GM23338 (cell line): ENCODE measurements at places on chromosomes 12 and 14. TPM values are rescaled to one million over a fixed set of nuclear protein-coding genes. Genes with fewer than 3 reads are reported as not detected.

DNA sequence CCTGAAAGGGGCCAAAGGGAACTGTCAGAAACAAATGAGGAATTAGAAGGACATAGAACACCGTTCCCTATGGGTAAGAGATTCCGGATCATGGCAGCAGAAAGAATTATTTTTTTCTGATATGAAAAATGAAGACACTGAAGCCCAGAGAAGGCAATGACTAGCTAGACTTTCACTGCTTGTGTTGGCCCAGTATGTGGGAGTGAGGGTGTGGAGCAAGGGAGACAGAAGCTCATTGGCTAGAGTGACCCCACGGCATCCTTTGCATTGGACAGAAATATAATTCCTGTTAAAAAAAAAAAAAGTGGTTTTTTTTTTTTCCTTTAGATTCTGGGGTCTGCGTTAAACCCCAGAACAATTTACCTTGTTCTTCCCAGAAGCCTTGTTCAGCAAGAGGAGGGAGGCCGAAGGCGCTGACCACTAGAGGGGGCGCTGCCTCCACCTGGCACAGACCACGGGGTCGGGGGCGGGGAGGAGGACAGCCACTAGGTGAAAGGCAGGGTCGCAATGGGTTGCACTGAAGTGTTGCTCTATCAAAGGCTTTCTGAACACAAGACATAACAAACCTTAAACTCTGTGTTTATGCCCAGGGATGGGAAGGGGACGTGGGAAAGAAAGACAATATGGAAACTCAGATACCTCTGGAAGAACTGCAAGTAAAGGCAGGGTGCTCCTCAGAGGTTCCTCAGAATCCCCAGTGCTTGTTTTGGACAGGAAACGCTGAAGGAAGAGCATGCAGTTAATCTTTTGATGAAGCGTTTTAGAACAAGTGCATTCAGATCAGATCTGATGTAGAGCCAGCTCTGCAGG is 156.8 kb downstream of the KCNA5 start:
- DNase-seq: peak; percentile 89
- no peaks in the 10 kb centered on the region for H3K36me3 ChIP-seq
- no peak overlapping the region for H3K27ac ChIP-seq

DNA sequence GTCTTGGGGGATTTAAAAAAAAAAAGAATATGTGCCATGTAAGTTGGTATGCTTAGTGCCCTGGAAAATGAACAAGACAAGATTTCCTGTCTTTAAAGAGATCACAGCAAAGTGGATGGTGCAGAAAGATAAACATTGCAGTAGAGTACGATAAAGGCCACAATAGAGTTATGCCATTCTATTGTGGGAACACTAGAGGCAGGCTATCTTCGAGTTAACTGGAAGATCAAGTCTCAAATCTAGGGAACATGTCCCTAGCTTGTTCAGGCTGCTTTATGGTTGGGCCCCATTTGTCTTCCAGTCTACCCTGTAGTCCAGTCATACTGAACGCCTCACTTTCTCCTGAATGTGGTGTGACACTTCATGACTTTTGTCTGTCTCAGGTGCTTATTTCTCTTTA is 18.7 kb upstream of the CCT2 start:
- no peak overlapping the region for H3K4me3 ChIP-seq
- no peak overlapping the region for H3K27ac ChIP-seq
- no peaks in the 10 kb centered on the region for H3K4me1 ChIP-seq

GRCh38 chr12:78641837-78642423 is 222.6 kb upstream of the SYT1 start:
- peak; percentile 19 for DNase-seq
- peaks cover 19% of the 10 kb centered on the region for H3K27me3 ChIP-seq
- no peaks in the 10 kb centered on the region for H3K36me3 ChIP-seq
- H3K4me1 ChIP-seq: no peaks in the 10 kb centered on the region
- H3K4me3 ChIP-seq: no peak overlapping the region
- no peak overlapping the region for H3K27ac ChIP-seq

DNA sequence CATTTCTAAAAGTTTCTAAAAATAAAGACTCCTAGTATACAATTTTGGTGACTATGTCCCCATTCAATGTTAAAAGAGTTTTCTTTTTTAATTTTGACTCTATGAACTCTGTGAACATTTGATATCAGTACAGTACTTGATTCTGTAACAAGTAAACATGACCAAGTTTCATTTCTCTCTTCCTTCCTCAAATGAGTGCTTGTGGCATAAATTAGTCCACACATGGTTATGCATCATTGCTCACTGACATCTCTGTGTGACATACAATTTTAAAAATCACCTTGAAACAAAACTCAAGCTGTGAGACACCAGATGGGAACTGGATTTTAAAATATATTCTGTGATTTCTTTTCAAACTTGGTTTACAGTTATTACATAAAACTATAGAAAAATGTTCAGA is 253.9 kb upstream of the MDGA2 start:
- H3K27me3 ChIP-seq: no peaks in the 10 kb centered on the region
- H3K36me3 ChIP-seq: no peaks in the 10 kb centered on the region
- H3K27ac ChIP-seq: no peak overlapping the region
- DNase-seq: no peak
- no peak overlapping the region for H3K4me3 ChIP-seq

- peaks cover 19% of the 10 kb centered on the region for H3K36me3 ChIP-seq
- H3K27ac ChIP-seq: no peak overlapping the region
- H3K4me1 ChIP-seq: 0 out of 2 replicates have a peak, but pooled peaks cover 3% of the 10 kb centered on the region
- 0 out of 2 replicates have a peak, but pooled peaks cover under 1% of the 10 kb centered on the region for H3K27me3 ChIP-seq
Measured at GRCh38 chr12:123395236-123395635, 11.3 kb downstream of the KMT5A start.

DNA sequence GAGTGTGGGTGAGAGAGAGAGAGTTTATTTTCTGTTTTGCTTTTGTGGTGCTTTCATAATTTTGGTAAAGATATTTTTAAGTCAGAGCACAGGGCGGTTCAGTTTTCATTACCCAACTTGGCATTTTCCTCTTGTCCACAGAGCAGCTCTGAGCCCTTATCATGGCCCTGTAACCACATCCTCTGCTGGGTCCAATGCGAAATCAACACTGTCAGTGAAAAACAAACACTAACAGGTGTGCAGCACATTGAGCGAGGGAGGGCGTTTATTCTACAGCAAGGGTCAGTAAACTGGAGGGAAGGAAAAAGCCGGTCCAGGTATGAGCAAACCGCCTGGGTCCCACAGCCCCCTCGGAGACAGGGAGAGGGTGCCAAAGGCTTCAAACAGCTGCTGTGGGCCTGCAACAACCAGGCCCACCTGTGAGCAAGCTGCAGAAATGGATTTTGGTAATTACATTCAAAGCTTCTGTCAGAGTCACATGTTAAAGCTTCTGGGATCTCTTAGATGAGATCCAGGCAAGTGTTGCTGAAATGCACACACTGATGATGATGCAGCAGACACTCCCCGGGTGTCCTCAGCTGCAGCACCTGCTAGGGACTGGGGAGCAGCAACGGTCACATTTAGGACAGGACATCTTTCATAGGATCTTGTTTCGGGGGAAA is 132.7 kb upstream of the DYRK2 start:
- no peak overlapping the region for H3K4me3 ChIP-seq
- H3K4me1 ChIP-seq: peaks cover 14% of the 10 kb centered on the region
- no peaks in the 10 kb centered on the region for H3K36me3 ChIP-seq
- no peak for DNase-seq
- H3K27me3 ChIP-seq: no peaks in the 10 kb centered on the region
- no peak overlapping the region for H3K27ac ChIP-seq

GRCh38 chr14:94879537-94879936 is 109.6 kb upstream of the GSC start:
- DNase-seq: no peak
- H3K27ac ChIP-seq: no peak overlapping the region
- no peak overlapping the region for H3K4me3 ChIP-seq
- H3K4me1 ChIP-seq: no peaks in the 10 kb centered on the region
- H3K27me3 ChIP-seq: no peaks in the 10 kb centered on the region
- H3K36me3 ChIP-seq: no peaks in the 10 kb centered on the region

GRCh38 chr14:61478971-61479473 is 157.6 kb downstream of the PRKCH start:
- no peak overlapping the region for H3K4me3 ChIP-seq
- no peak overlapping the region for H3K27ac ChIP-seq
- no peaks in the 10 kb centered on the region for H3K36me3 ChIP-seq

- H3K4me3 ChIP-seq: no peak overlapping the region
- peaks cover 35% of the 10 kb centered on the region for H3K4me1 ChIP-seq
Measured at GRCh38 chr14:29821242-29821641, 106.4 kb downstream of the PRKD1 start.

- H3K27me3 ChIP-seq: no peaks in the 10 kb centered on the region
- peak; percentile 86 for DNase-seq
- peaks cover 38% of the 10 kb centered on the region for H3K4me1 ChIP-seq
Measured at GRCh38 chr14:69713209-69713781, 53.6 kb upstream of the SRSF5 start.

- no peak for DNase-seq
- H3K27ac ChIP-seq: no peak overlapping the region
- H3K36me3 ChIP-seq: no peaks in the 10 kb centered on the region
Measured at GRCh38 chr12:56816491-56816890, 53.4 kb downstream of the HSD17B6 start.

DNA sequence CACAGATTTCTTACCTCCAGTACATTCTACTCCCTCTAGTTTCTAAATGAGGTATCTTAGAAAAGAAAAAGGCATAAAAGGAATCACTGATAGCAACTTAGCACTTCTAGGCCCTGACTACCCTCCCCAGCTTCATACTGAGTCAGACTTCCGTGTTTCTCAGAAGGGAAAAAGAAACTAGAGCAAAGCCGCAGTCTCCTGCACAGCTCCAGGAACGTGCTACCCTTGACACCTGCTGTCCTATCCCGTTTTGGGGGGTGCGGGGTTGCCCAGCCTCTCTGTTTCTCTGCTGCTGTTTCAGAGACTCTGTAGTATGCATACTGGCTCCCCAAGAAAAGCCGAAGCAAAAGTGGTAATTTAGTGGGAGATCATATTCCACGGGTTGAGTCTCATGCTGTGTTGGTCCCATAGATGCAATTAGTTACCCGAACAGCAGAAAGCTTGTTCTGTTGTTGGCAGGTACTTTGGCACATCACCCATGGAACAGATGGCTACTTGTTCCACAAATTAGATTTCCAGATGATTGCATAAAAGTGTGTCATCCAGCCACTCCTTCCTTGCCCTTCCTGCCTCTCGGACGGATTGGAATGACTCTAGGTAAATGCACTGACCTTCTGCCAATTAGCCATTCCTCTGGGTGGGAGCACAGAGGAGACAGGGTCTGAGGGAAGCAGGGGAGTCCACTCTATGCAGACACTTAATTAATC is 438.1 kb downstream of the FUT8 start:
- H3K4me3 ChIP-seq: no peak overlapping the region
- H3K27me3 ChIP-seq: no peaks in the 10 kb centered on the region
- H3K4me1 ChIP-seq: no peaks in the 10 kb centered on the region
- no peak for DNase-seq
- H3K27ac ChIP-seq: no peak overlapping the region

DNA sequence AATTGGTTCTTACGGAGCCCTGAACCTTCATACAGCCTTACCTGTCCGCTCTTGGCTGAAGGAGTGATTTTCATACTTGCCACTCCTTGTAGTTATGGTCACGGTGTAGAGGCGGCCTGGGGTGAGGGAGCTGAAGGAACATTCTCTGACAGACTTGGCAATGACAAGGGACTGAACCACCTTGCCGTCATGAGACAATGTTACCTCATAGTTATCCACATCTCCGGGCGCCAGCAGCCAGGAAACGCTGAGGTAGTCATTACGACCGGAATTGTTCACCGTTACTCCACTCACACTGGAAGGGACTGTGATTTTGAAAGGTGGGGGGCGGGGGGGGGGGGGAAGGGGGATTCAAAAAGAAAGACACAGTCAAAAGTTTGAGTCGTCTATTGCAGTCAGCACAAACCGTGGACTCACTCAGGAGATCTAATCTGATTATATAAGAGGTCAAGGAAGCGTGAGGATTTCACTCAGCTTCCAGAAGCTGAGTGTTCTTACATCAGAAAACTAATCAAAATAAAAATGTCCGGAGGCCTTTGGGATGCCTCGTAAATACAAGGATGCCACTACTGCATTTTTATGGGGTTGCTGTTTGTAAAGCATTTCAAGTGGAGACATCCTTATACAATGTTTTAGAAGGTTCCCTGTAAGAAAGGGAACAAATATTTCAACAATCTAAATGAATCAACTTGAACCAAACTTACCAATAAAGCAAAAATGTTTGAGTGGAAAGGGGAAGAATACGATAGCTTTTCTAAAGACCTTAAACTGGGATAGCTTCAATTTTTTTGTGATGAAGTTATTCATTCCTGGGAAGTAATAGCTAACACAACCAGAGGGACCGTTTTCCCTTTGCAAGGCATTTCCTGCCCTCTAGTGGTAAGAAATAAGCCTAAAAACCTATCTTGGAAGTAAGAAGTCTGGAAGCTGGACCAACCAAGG is 60.6 kb downstream of the PTPRB start:
- no peaks in the 10 kb centered on the region for H3K36me3 ChIP-seq
- peak; percentile 92 for DNase-seq
- no peak overlapping the region for H3K27ac ChIP-seq
- H3K27me3 ChIP-seq: no peaks in the 10 kb centered on the region
- no peaks in the 10 kb centered on the region for H3K4me1 ChIP-seq
- H3K4me3 ChIP-seq: no peak overlapping the region

DNA sequence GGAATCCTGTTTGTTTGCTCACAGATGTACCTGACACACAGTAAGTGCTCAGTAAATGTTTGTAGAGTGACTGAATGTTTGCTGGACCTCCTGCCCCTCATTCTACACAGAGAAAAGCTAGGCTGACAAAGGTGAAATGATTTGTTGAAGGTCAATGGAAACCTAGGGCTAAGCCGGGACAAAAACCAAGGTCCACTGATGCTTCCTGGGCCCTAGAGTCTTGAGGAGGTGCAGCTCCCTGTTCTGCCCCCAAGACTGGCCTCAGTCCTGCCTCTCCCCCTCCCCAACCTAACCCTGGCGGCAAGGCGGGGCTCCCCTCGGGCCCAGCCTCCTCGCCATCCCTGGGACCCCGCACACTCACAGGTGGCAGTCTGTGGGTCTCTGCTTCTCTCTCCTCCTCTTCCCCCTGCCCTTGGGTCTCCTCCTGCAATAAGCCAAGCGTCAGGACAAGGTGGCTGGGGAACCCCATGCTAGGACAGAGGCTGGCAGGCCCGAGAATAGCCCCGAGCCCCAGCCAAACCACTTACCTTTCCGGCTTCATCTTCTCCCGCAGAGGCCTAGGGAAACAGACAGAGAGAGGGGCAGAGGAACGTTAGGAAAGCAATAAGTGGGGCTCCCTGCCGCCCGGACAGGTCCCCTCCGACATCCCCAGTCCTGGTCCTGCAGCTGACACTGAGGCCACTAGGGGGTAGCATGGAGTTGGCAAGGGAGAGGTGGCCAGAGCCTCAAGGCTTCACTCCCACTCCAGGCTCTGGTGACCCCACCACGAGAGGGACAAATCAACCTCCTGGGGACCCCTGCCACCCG is 9.3 kb downstream of the PGF start:
- DNase-seq: peak; percentile 90
- H3K36me3 ChIP-seq: no peaks in the 10 kb centered on the region
- peaks cover 4% of the 10 kb centered on the region; the same call in 1 of the 2 replicates for H3K4me1 ChIP-seq
- H3K27ac ChIP-seq: 0 out of 2 replicates have a peak overlapping the region, but pooled peaks have one; percentile 32
- H3K4me3 ChIP-seq: peak overlapping the region; percentile 16; the same call in 1 of the 2 replicates

The ABCC9 gene
- 0.04 TPM in 1 of 2 replicates, not detected in the other for total RNA-seq

The BHLHE41 gene
- 1.6 and 3.7 TPM in 2 replicates for total RNA-seq

The KCNA5 gene
- 0.31 and 0.62 TPM in 2 replicates for total RNA-seq

The RHOJ gene
- total RNA-seq: 0.17 TPM in 1 of 2 replicates, not detected in the other

The MYBPC1 gene
- 0.54 TPM in 1 of 2 replicates, not detected in the other for total RNA-seq

The PAX9 gene
- not detected in 2 replicates for total RNA-seq

The CALM1 gene
- total RNA-seq: 308 and 335 TPM in 2 replicates

The VPS37B gene
- total RNA-seq: 10.4 and 10.9 TPM in 2 replicates

The FLVCR2 gene
- 3.1 and 3.3 TPM in 2 replicates for total RNA-seq

The HOXC12 gene
- not detected in 2 replicates for total RNA-seq

The ZDHHC22 gene
- total RNA-seq: 29.3 and 32.1 TPM in 2 replicates

The KRT6C gene
- not detected in 2 replicates for total RNA-seq

The HVCN1 gene
- 10.7 and 11.8 TPM in 2 replicates for total RNA-seq

The MFAP5 gene
- 0.90 TPM in 1 of 2 replicates, not detected in the other for total RNA-seq
